ENCODE measurements at places on chromosomes 2 and 18.

GRCh38 chr2:46878886-46879285 lies 36.7 kb downstream of the MCFD2 start:
- no peak for DNase-seq

DNA sequence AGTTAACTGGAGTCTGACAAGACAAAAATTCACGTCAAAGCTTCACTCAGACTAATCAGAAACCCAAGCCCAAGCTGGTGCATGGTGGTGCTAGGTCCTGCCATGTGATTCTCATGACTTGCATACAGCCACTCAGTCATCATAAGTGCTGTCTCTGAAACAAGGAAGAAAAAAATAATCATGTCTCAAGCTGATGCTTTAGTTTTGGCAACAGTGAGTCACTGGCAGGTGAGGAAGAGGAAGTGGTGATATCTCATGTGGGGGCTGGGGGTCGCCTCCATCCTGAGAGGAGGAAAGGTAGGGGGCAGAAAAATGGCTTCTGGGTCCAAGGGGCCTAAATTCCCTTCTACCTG lies 136.3 kb downstream of the TMEM163 start:
- DNase-seq = no peak

DNA sequence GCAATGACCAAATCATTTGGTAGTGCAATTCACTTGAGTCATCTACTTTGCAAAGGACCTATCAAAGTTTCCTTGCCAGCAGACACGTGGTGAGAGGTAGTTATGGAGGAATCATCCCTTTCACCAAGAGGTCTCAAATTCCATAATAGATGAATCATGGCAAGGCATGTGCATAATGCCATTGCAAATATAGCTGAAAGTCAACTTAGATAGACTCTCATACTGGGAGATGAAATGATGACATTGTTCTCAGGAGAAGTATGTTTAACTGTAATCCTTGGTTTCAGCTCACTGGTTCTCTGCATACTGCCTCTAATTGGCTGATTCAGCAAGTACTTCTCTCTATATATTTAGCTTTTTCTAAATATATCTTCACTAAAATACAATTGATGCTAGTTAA lies 57.2 kb downstream of the CALCRL start:
- no peak for DNase-seq

- peak; percentile 87 for DNase-seq
Observed at GRCh38 chr2:235270956-235271355, 222.9 kb upstream of the AGAP1 start.

DNA sequence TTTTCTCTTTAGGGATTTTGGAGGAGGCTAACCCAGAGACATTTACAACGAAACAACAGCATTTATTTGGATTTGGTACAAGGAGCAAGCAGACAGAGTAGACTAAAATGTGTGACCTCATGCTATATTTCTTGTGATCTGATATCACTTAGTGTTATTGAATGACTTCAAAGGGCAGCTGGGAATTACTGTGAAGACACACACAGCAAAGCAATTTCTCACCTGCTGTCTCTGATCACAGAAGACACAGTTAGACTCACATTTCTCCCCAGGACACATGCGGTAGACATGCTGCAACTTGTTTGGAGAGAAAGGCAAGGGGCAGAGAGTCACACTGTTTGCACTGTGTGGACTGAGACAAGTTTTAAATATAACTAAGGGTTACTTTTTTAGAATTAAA lies 67.5 kb downstream of the LTBP1 start:
- no peak for DNase-seq

DNA sequence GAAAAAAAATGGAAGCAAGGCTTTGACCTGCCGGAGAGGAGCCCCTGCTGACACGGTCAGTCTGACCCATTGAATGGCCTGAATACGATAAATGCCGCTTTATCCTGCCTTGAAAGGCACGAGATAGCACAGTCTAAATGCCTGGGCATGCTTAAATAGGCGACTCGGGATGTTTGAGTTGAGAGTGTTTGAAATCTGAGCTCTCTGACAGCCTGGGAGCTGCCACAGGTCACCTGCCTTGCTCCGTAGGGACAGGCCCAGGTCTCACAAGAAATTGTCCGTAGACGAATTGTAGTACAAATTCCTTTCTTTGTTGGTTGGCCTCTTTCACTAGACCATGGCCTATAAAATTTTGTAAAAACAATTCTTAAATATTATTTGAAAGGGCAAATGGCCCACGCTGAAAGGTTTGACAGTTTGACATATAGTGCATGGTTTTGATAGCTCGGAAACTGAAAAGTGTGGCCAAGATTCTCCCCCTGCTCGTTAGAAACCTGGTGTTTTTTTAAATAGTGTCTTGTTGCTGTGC lies 72.8 kb downstream of the MEIS1 start:
- DNase-seq = no peak

DNA sequence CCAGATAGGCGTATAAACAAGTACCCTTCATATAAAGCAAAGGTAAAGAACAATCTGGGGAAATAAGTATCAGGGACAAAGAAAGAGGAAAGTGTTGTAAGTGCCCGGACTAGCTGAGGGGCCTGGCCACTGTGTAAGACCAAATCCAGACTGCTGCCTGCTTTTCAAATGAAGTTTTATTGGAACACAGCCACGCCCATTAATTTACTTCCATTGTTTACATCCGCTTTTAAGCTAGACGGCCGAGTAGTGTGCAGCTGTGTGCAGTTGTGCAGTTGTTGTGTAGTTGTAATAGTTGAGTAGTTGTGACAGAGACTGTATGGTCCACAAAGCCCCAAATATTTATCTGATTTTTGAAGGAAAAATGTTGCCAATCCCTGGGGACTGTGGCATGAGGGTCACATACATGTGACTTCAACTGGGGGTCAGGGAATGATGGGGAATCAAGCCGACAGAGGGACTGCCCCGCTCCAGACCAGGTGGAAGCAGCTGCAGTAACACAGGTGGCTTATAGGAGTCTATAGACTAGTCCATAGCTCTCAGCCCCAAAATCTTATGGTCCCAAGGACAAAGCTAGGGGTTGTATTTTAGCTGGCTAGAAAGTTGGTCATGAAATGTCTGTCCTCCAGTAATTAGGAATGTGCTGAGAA lies 30.0 kb downstream of the FHL2 start:
- no peak for DNase-seq

GRCh38 chr2:168852481-168852880 lies 37.7 kb downstream of the SPC25 start:
- DNase-seq = no peak

DNA sequence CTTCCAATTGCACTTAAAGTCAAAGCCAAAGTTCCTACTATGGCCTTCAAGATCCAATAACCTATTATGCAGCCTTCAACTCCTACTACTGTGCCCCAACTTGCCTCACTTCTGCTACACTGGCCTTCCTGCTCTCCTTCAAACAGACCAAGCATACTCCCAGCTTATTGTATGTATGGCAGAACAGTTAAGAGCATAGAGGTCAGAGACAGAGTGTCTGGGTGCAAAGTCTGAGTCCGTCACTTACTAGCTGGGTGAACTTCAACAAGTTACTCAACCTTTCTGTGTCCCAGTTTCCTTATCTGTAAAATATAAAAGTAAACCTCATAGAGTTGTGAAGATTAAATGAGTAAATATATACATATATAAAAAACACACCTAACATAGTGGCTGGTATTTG lies 37.2 kb downstream of the YES1 start:
- no peak for DNase-seq

DNA sequence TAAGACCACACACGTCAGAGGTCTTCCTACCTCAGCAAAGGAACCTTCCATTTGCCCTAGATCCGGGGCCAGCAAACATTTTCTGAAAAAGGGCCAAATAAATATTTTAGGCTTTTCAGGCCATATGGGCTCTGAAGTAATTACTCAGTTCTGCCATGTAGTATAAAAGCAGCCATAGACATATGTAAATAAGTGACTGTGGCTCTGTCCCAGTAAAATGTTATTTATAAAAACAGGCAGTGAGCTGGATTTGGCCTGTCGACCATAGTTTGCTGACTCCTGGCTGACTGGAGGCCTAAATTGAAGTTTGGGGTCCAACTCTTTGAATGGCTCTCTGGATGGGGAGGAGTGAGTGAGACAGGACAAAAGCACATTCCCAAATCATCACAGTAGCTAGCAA lies 49.5 kb downstream of the ABCB11 start:
- DNase-seq = no peak

- DNase-seq = peak; percentile 94
Observed at GRCh38 chr2:54574107-54574859, 118.2 kb downstream of the SPTBN1 start.

GRCh38 chr18:74241426-74241825 lies 50.3 kb downstream of the CYB5A start:
- DNase-seq = no peak

- peak; percentile 44 for DNase-seq
Observed at GRCh38 chr2:67974559-67975430, 88.0 kb downstream of the C1D start.

- DNase-seq = peak; percentile 95
Observed at GRCh38 chr18:3525870-3526420, 76.0 kb downstream of the TGIF1 start.

GRCh38 chr18:37619964-37620363 lies 54.4 kb upstream of the CELF4 start:
- no peak for DNase-seq

DNA sequence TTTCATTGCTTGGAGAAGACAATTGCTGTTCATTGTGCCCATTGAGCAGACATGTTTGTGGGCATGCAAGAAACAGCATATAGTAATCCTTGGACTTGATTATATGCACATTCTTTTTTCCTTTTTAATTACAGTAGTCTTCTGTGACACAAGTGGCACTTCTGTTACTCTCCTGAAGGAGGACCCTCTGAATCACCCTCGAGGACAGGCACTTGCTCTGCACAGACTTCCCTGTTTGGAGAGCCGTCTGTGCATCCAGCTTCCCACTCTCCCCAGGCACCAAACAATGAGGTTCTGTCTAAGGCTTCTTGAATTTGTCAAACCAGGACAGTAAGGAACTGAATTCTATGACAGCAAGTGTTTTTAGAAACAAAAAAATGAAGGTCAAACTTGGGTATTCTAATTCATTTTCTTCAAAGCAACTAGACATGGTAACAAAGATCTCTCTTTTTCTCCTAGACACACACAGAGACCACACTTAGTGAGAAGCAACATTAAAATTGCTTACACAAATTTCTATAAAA lies 844.6 kb upstream of the ID2 start:
- DNase-seq = peak; percentile 19

GRCh38 chr2:86274265-86274917 lies 63.0 kb downstream of the REEP1 start:
- DNase-seq = peak; percentile 27

- peak; percentile 4 for DNase-seq
Observed at GRCh38 chr2:57552885-57553284, 493.7 kb upstream of the VRK2 start.
